ENCODE measurements at places on chromosomes 5 and 9.

- peak; percentile 70 for DNase-seq
Observed at GRCh38 chr5:138461343-138462125, 3.7 kb upstream of the EGR1 start.

DNA sequence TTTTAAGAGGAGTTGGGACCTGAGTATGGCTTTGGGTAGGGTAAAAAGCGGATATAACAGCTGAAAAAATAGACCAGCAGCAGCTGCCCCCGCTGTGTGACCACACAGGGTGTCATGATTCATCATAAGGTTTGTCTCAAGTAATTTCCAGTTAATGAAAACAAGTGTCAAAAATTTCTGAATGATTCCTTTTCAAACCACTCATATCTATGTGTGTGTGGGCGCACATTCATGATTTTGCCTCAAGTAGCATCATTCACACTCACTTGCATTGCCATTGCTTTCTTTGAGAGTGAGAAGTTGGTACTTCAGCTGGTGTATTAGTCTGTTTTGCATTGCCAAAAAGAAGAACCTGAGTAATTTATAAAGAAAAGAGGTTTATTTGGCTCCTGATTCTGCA lies 12.1 kb upstream of the TNFAIP8 start:
- peak; percentile 4 for DNase-seq

- peak; percentile 18 for DNase-seq
Observed at GRCh38 chr5:14186059-14186830, 43.1 kb downstream of the TRIO start.

- no peak for DNase-seq
Observed at GRCh38 chr9:68996462-68996861, 17.5 kb downstream of the PRKACG start.

GRCh38 chr9:69249337-69249736 lies 75.3 kb downstream of the TJP2 start:
- DNase-seq = no peak

DNA sequence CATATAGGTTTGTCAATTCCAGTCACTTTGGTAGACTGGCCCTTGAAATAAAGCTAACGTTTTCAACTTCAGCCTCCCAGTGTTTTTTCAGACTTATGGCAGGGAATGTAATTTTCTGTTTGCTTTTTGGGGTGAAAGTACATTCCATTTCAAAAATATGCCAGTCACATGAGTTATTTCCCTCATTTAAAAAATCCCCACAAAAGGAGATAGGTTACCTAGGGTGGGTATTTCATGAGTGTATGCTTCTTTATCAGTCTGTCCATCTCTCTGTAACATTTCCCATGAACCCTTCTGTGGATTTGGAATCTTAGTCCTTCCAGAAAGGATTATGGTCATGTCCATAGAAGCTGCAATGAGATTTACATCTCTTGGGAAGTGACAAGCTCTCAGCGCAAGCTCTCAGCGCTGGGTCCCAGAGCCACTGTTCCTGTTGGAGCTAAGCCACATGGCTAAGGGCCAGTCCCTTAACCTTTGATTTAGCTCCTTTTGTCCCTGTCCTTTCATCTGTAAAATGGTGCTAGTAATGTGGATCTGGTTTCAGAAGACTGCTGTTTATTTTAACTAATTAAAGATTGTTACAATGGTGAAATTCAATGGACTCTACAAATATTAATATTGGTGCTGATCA lies 294.9 kb downstream of the NR3C1 start:
- no peak for DNase-seq

- DNase-seq = no peak
Observed at GRCh38 chr9:83285445-83286225, 222.7 kb upstream of the RASEF start.

GRCh38 chr5:123783421-123783820 lies 271.4 kb downstream of the CSNK1G3 start:
- DNase-seq = no peak

GRCh38 chr5:56534102-56534829 lies 281.1 kb upstream of the MAP3K1 start:
- DNase-seq = no peak

GRCh38 chr5:1975898-1976765 lies 93.4 kb upstream of the IRX4 start:
- no peak for DNase-seq

GRCh38 chr5:107501965-107502675 lies 168.6 kb downstream of the EFNA5 start:
- DNase-seq = no peak

GRCh38 chr5:143435210-143435657 lies 31.7 kb upstream of the NR3C1 start:
- DNase-seq = no peak

DNA sequence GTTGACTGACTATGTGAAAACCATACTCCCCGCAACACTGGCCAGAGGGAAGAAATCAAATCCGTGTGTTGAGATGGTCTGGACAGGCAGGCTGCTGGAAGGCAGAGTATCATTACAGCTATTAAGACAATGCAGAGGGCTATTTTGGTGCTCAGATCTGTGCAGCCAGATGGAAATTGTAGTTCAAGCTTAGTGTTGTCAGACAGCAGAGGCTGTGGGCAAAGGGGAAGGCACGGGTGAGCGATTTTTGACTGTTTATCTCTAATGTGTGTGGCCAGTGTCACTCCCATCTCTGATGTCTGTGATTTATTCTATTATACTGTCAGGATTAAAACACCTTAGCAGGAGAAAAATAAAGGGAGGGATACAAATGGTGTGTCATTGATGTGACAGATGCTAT lies 984.4 kb upstream of the WWC1 start:
- no peak for DNase-seq

- no peak for DNase-seq
Observed at GRCh38 chr5:88145221-88145610, 123.4 kb downstream of the TMEM161B start.

GRCh38 chr9:93120846-93121315 lies 13.2 kb downstream of the NINJ1 start:
- DNase-seq = no peak

GRCh38 chr5:93621327-93621798 lies 38.3 kb downstream of the NR2F1 start:
- peak; percentile 77 for DNase-seq

- no peak for DNase-seq
Observed at GRCh38 chr5:38764937-38765391, 80.8 kb upstream of the OSMR start.

- no peak for DNase-seq
Observed at GRCh38 chr9:69622676-69623075, 49.5 kb downstream of the APBA1 start.

- DNase-seq = no peak
Observed at GRCh38 chr9:6598249-6598725, 47.2 kb downstream of the GLDC start.

- no peak for DNase-seq
Observed at GRCh38 chr5:79456400-79456799, 57.5 kb downstream of the HOMER1 start.

GRCh38 chr5:96370976-96371375 lies 62.1 kb downstream of the PCSK1 start:
- DNase-seq = no peak

DNA sequence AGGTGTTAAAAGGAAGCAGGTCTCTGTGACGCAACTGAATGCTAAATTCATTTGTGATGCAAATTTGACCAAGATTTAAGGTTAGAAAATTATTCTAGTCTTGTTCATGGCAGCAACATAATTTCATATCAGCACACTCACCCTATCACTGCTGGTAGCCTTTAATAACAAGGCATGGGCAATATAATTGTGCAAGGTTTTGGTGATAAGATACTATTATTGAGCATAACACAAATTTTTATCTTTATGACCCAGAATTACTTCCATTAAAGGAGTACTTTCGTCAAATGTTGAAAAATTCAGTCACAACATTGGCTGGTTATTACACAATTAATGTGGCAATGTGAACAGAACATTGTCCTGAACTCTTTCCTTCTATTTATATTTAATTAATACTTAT lies 96.0 kb upstream of the PAM start:
- DNase-seq = no peak

DNA sequence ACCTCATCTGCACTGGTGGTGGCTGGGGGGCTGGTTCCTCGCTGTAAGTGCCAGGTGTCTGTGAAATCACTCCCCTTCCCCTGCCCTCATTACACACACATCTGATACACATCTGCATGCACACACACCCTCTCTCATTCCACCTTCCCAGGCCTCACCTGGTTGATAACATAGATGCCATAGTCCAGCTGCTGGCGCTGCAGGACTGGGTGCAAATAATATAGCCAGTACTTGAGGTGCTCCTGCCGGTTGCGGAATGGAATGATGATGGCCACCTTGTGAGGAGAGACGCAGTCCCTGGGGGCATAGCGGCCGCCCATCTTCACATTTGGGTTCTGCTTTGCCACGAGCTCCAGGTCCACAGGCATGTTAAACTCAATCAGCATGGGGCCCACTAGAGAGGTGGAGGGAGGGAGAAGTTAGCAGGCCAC lies 32.1 kb downstream of the B4GALT1 start:
- DNase-seq = no peak

GRCh38 chr5:59607138-59607765 lies 286.3 kb downstream of the PDE4D start:
- no peak for DNase-seq

DNA sequence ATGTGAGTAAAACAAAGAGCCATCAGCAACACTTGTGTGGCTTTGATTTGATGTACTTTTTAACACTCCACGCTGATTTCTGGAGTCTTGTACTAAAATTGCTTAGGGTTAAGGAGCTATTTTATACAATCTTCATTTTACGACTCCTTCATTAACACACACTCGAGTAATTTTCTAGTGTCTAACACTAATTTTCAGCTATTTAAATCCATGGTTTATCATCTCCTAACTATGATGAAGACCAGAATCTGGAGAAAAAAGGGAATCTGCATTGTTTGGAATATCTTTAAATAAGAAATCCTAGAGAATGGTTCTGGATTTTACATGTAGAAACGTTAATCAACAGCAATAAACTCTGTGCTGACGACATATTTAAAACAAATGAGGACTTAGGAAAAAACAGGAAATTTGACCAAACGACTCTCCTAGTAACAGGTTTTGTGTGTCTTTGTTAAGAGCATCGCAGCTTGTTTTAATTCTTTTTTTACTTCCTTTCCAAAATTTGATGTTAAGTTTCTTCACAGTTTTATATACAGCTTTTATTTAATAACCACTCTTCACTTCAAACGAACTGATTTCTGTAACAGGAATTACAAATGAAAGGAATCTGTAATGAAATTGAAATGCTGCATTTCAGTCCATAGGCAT lies 138.5 kb downstream of the AOPEP start:
- DNase-seq = no peak

- no peak for DNase-seq
Observed at GRCh38 chr9:133509179-133510083, 15.3 kb downstream of the MYMK start.

DNA sequence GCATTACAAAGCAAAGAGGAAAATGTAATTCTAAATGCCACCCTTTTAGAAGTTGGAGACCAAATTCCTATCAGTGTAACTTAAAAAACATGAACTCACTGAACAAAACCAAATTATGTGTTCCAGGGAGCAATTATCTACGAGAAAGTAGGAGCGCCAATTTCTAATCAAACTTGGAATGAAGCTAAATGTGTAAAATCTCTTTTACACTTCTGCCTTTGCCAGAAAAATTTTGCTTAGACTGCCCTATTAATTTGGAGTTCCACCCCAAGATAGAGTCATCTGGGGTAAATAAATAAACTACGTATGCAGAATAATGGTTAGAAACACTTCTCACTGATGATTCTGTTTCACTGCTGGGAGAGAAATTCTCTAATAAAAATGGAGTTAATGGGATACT lies 825.6 kb downstream of the MTRR start:
- no peak for DNase-seq

DNA sequence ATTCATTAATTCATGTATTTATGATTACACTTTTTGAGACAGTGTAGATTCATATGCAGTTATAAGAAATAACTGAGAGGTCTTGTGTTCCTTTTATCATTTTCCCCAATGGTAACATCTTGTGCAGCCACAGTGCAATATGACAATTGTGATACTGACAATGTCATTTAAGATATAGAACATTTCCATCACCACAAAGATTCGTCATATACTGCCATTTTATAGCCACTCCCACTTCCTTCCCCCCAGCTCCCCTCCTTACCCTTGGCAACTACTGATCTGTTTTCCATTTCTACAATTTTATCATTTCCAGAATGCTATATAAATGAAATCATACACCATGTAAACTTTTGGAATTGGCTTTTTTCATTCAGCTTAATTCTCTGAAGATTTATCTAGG lies 53.8 kb downstream of the NR2F1 start:
- no peak for DNase-seq

DNA sequence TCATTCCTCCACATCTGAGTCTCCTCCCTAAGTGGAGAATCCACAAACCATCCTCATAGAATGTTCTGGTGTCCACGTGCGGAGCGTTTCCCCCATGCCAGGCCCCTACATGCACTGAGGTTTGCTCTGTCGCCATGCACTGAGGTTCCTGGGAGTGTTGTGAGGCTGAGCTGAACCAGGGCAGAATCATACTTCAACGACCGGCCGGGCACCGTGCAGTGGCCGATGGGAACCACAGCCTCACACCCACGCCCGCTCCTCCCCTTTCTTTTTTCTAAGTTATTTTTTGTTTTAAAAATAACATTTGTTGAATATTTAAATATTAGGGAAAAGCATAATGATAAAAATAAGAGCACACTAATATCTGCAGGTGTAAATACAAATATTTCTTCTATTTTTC lies 260.4 kb upstream of the IRX4 start:
- no peak for DNase-seq

DNA sequence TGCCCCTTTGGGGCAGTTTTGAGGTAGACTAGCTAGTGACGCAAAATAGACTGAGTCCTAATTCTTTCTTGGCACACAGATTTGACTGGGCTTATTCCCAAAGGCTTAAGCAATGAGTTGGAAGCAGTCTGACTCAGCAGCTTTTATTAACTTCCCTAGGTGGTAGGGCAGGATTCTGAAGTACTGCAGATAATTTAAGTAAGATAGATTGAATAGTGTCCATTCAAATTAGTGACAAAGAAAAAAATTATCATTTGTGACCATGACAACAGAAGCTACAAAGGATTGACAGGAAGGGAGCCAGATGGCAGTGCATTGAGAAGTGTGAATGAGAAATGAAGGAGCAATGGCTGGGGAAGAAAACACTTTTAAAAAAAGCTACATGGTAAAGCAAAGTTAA lies 649.4 kb downstream of the CDH9 start:
- DNase-seq = peak; percentile 45

DNA sequence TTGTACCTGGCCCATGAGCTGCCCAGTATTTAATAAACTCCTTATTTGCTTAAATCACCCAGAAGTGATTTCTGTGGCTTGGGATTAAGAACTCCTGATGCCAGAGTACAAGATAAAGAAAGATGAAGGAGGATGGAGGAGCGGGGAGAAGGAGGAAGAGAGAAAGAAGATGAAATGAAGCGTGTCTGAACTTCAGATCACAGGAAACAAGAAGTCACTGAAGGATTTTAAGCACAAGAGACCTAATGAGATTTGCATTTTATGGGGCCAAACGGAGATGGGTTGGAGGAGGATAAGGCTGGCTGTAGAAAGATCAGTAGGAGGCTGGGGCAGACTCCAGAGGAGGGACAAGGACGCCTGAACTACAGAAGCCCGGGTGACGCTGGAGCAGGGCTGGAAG lies 3.1 kb downstream of the EIF4E1B start:
- no peak for DNase-seq

- no peak for DNase-seq
Observed at GRCh38 chr5:154189256-154189818, 1.2 kb upstream of the GALNT10 start.

GRCh38 chr5:95892784-95893354 lies 68.8 kb downstream of the ELL2 start:
- DNase-seq = peak; percentile 65

Measured in RKO (cell line).